ENCODE measurements at places on chromosomes 4 and X.

DNA sequence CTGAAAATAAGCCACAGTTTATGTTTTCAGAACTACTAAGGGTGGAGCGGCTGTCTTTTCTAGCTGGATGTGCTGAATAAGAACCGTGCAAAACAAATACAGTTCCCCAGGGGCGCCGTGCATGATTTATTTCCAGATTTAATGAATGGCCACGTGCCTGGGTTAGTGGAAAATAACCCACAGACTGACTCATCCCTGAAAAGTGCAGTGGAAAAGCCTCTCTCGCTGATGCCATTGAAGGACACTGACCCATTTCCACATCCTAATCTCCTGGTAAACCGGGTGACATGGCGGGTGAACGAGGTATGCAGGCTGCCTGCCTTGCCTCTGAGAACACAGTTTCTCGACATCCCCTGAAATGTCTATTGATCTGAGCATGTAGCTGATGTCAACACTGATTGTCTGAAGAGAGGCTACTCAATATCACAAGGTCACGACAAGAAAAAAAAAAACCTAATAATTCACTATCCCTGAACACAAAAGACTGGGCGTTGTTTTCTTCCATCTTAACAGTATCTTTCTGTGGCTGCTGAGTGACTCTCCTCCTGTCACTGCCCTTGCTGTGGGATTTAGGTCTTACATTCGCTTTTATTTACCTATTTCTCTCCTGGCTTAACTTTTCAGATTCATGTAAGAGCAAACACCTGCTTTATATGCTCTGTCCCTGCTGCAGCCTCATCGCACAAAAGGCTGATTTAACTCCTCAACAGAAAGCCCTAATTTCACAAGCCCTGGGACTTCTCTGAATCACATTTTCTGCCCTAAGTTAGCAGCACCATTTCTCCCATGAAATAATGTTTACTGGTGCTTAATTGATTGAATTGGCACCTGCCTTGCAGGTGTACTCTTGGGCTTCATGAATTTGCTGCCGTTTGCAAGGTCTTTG, 76.9 kb upstream of the SCOC start:
- DNase-seq, result peak; percentile 42

DNA sequence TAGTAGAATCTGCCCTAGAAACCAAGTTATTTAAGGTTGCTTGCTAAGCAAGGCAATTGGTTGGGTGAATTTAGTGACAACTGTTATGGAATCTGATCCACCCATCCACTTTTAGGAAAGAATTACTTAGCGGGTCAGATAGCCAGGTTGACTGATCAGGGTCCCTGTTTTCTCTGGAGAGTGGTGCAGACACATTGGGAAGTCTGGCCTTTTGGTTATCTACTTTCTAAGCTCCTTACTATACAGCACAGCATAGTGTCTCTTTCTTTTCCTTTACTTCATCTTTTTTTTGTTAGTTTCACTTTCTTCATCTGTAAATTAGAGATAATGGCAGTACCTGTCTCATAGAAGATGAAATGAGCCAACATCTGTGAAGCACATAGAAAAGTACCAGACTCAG, 7.4 kb downstream of the HERC3 start:
- no peak for DNase-seq

DNA sequence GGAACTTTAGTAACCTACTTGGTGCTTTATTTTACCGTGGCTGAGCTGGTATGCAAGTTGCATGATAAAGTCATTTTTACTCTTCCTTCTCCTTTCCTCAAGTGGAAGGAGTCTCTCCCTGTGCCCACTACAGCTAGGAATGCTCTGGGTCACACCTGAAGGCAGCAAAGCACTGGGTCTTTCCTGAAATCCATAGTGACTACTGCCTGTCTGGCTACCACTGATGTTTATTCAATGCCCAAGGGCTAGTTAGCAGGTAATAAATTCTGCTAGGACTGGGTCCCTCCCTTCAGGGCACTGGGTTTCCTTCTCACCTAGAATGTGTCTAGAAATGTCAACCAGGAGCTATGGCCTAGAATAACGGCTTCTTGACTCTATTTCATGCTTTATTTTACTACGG, 1081.4 kb downstream of the FAT4 start:
- DNase-seq, result no peak

- no peak for DNase-seq
Measured at GRCh38 chr4:162921178-162921785, 245.4 kb downstream of the NAF1 start.

DNA sequence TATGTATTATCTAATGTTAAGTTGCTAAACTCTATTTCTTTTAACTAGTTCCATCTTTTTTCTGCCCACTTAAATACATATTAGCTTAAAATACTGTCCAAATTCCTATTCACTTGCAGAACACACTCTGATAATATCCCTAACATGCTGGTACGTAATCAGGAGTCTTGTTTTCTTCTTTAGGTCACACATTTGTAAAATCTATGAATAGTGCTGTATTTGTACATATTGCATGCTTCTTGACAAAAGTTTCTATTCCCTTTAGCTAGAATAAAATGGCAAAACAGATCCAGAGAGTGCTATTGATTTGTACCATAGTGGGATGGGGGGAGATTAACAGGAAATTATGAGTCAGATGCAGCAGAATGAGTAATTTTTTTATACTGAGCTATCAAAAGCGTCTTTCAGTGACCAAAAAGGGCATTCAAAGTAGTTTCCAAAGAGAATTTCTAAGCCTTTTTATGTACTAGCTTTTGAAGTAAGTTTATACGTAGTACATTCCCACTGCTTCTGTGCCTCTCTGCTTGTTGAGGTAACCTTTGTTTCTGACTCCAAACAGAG, 126.5 kb downstream of the PTPN13 start:
- no peak for DNase-seq

DNA sequence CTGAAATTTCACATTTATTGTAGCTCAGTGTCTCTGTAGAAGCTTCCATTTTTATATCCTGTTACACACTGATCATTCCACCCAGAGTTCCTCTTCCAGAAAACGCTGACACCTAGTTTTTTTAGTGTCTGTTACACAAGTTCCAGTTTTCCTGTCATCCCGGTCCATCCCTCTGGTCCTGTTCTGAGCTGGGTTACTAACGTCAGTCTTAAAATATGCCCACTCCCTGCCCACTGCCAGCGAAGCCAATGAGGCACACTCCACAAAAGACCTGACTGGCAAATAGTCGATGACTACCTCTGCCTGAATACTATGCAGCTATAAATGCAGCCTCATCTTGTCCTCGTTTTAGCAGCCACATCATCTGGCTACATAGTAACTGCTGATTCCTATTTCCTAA, 30.9 kb upstream of the DDX3X start:
- no peak for DNase-seq

DNA sequence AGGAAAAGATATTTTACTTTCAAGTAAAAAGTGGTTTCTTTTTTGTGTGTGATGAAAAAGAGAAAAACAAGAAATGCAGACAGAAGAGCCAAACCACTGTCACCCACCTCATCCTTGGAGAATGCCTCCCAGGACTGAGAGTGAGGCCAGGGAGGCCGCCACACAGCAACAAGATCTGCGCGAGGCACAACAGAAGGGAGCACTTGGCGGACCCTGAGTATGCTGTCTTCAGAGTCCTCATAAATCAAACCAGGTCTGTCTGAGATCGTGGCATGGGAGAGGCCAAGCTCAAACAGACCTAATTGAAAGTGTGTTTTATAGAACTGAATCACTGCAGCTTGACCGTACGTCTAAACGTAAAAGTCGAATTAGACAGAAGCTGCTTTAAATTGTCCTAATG, 134.3 kb upstream of the VCX2 start:
- no peak for DNase-seq

DNA sequence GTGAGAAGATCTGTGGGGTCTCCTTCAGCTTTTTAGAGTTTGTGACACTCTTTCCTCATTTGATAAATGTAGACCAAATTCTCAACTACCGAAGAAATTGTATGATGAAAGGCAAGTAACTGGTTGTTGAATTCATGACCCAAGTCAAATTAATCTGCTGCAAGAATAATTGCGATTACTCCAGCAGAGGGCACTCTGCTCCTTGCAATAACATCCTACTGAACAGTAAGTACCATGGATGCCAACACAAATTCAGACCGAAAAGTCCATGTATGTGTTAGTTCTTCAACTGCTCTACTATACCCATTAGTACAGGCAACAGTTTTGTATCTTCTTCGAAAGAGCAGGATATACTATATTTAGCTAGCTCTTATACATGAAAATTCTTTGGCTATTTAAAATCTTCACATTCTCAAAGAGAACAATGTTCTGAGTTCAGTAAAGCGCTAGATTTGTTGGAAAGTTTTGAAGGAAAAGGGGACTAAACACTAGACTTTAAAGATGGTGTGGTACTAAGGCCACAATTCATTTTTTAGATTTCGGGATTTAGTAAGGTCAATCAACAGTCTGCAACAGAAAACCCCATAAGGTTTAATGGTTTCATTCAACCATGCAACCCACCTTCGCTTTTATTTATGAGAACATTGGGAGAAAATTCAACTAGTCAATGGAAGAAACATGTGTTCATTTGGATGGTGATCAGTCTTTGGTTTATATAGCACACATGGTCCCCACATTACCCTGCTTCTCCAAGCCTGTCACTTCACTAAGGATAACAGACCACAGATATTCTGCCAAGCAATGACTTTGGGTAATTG, 105.4 kb upstream of the TBC1D9 start:
- DNase-seq, result peak; percentile 62

- no peak for DNase-seq
Measured at GRCh38 chrX:154040307-154040756, 20.6 kb upstream of the IRAK1 start.

GRCh38 chr4:70570796-70571195, 21.3 kb upstream of the AMBN start:
- no peak for DNase-seq

DNA sequence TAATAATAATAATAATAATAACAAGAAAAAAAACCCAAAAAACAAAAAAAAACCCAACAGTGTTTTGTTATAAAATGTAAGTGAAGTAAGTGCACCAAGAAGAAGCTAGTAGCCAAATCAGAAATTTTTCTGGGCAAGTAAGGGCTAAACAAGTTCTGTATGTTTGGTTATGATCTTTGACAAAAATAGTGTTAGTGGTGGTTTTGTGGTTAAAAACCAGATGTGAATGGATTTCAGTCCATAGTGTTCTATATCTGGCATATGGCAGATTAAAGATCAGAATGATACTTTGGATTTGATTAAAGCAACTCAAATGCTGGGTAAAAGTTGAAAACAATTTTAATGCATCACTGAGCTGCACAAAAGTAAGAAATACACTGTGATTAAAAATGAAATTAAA, 116.5 kb upstream of the NDST4 start:
- no peak for DNase-seq

- DNase-seq, result peak; percentile 60
Measured at GRCh38 chr4:152591396-152591795, 55.5 kb upstream of the FBXW7 start.

DNA sequence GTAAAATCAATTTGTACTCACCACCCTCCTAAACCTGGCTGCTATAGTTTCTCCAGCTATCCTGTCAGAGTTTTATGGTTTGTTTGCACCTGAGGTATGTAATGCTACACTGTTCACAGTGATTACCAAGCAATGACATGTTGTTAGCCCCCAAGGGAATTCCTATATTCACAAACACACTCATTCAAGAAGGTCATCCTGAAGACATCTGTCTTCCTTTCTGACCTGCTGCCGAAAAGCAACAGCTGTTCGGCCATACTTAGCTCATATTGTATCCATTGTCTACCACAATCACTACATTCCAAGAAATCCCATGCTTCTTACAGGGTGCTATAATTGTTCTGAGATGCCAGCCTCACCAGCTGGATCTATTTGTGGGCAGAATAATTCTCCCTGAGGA, 160.1 kb upstream of the GYPA start:
- no peak for DNase-seq

Data from HEK293T (cell line).